ENCODE measurements at places on chromosomes 12 and 14. TPM values are rescaled to one million over a fixed set of nuclear protein-coding genes. Genes with fewer than 3 reads are reported as not detected.

DNA sequence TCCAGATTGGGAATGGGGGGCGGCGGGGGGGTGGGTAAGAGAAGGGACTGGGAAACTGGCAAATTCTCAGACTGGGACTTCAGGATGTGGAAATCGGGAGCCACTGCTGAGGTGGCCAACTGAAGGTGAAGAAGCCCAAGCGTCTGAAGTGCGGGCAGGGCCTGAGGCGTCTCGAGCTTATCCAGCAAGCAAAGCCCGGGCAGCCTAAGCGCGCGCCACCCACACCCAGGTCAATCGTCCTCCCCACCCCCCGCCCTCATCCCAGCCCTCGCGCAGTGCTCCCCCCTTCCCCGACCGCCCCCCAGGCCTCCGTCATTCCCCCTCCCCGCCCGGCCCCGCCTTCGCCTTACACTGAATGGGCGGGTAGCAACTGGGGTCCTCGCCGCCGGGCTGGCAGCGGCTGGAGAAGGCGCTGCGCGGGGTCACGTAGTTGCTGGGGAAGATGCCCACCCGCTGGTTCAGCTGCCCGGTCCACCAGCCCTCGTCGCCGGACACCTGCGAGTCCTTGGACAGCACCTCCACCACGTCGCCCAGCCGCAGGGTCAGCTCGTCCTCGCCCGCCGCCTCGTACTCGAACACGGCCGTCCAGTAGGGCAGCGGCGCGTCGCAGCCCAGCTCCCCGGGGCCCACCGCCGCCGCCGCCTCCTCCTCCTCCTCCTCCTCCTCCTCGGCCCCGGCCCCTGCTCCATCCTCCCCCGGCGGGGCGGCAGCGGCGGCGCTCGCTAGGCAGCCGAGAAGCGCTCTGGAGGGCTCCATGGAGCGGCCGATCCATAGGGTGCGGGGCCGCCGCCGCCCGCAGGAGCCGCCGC is 693 bp downstream of the MAP3K9 start:
- peak; percentile 46 for DNase-seq

DNA sequence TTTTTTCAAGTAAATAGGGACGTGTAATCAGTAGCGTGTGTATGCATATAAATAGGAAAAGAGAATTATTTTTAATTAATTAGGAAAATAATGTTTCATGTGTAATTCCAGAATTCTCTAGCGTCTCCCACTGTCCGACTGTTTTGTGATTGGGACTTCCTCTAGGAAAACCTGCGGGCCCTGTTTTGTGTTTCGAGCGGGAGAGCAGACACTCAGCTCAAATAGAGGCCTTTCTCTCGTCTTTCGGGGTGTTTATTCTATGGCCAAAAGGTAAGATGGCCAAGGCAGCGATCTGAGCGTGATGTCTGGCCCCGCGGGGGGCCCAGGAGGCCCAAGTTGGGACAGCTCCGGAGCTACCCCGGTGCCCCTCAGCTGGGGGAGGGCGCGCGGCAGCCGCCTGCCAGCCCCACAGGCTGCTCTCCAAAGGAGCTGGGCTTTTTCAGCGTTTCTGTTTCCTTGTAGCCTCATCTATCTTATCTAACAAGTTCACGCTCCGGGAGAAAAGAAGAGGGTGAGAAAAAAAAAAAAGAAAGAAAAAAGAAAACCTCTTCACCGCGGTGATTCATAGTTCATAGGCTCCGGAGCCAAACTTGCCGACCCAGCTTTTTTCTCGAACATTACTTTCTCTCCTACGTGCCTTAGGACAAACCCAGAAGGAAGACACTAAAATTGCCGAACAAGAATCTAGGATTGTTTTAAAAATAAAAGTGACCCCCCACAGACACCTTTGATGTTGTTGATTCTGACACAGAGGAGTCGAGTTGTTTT is 7.5 kb upstream of the FOXG1 start:
- DNase-seq, result no peak

- no peak for DNase-seq
These were observed 4.6 kb upstream of the SYCP3 start for GRCh38 chr12:101743724-101744472.

Gene SYT10
- not detected for total RNA-seq

Measured in activated CD4-positive, alpha-beta T cell treated with anti-CD3 and anti-CD28 coated beads, Interleukin-2, amount 10 ng/mL, durations not matched to agents 7 days and 5 days (primary cell).